MM.1S (cell line): ENCODE measurements at places on chromosomes 6 and 20.
A peak's percentile ranks its signal among the peaks of the same experiment; 100 is the strongest.

DNA sequence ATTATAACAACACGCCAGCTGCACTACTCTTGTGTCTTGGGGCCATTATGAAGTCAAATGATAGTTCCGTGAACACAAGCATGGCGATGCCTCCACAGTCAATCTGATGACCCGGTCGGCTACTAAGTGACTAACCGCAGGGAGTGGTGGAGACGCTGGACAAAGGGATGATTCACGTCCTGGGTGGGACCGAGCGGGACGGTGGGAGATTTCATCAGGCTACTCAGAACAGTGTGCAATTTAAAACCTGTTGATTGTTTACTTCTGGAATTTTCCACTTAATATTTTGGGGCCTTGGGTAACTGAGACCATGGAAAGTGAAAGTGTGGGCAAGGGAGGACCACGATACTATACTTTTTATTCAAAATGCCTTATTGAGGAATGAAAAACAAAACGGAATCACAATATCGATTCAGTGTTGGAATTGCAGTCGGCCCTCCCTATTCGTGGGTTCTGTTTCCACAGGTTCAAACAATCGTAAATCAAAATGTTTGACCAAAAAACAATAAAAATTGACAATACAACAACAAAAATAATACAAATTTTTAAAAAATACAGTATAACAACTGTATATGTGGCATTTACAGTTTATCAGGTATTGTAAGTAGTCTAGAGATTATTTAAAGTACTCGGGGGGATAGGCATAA lies 66.5 kb downstream of the MYLK4 start:
- H3K4me1 ChIP-seq = no peaks in the 10 kb centered on the region
- H3K4me3 ChIP-seq = no peak overlapping the region
- DNase-seq = no peak
- H3K27me3 ChIP-seq = no peaks in the 10 kb centered on the region
- H3K36me3 ChIP-seq = no peaks in the 10 kb centered on the region
- no peak overlapping the region for H3K27ac ChIP-seq

DNA sequence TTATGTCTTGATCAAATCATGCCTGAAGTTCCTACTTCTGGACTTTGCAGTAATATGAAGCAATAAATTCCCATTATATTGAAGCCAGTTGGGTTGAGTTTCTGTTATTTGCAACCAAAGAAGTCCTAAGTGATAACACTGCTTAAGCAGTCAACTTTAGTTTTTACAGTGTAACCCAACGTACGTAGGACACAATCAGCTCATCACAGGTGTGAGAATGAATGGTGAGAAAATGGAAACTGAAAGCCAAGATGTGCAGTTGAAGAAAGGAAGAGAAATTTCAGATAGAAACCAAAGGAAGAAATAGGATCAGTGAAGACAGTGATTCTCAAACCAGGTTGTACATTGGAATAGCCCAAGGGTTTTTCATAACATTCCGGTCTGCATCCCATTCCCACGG lies 211.4 kb upstream of the ZFP64 start:
- H3K4me1 ChIP-seq = peaks cover 28% of the 10 kb centered on the region
- no peaks in the 10 kb centered on the region; the same call in 1 of the 2 replicates for H3K27me3 ChIP-seq
- DNase-seq = peak; percentile 68
- H3K27ac ChIP-seq = no peak overlapping the region; the same call in 1 of the 2 replicates
- no peaks in the 10 kb centered on the region for H3K36me3 ChIP-seq
- peak overlapping the region; percentile 25; the same call in 1 of the 2 replicates for H3K4me3 ChIP-seq

DNA sequence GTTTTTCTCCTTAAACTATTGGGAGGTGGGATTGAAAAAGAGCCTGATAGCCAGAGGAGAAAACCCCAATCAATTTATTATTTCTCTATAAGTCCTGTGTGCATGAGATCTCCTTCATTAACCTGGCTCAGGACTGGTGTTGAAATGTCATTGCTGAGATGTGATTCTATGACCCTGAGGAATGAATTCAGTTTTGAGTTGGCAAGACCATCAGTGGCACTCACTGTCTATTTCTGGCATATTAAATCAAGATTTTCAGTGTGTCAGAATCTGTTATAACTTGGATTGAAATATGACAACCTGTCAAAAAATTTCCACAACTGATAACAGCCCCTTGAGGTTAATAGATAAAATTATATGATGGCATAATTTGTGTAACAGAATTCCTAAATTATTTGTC lies 431.1 kb downstream of the TFAP2B start:
- H3K4me3 ChIP-seq = no peak overlapping the region
- no peak for DNase-seq
- no peaks in the 10 kb centered on the region for H3K36me3 ChIP-seq
- no peaks in the 10 kb centered on the region for H3K4me1 ChIP-seq
- H3K27me3 ChIP-seq = no peaks in the 10 kb centered on the region

DNA sequence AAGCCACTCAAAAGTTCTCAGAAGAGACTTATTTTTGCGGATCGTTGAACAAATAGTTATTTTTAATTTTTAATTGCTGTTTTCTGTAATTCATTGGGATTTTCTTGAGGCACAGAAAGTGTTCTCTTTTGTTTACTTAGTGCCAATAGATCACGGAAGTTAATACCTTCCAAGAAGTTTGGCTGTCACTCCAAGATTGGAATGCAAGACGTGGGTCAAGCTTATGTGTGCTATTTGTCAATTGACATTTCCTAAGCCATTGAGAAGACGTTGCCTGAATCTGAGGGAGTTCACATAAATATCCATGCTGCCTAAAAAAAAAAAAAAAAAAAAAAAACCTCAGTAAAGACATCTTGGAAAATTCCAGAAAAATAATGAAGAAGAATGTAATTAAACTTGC lies 1071.4 kb upstream of the ADGRB3 start:
- H3K4me1 ChIP-seq = no peaks in the 10 kb centered on the region
- H3K4me3 ChIP-seq = no peak overlapping the region
- DNase-seq = no peak
- no peak overlapping the region for H3K27ac ChIP-seq

DNA sequence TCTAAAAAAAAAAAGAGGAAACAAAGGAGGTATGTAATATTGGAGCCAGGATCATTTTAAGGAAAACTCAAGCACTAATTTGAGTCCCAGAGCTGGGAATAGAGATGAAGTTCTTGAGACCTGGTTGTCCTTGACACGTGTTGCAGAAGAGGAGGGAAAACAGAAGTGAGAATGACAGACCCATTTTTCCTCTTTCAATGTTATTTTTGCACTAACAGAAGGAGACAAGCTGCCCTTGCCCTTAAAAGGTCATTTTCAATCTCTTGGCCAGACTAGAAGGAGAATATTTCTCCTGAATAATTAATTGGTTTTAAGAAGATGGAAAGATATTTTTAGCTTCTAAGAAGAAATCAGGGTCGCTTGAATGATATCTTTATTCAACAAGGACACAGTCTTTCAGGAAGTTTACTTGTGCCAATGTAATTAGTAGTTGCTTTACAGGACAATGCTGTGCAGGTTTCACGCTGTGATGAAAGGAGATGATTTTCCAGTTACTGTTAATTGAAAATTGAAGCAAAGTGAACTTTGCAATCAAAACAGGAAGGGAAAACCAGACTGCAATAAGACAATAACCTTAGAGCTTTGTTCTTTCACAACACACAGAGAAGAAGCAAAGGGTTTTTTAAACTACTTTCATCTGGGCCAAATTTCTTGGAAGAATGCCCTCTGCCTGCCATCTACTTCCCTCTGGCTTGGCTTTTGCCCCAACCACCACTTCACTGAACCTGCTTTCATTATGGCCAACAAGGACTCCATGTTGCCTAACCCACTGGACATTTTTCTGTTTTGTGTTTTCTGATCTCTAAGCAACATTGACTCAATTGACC lies 107.8 kb upstream of the SHLD1 start:
- DNase-seq = no peak
- no peaks in the 10 kb centered on the region for H3K36me3 ChIP-seq
- peaks cover 48% of the 10 kb centered on the region for H3K4me1 ChIP-seq
- no peaks in the 10 kb centered on the region for H3K27me3 ChIP-seq
- H3K4me3 ChIP-seq = no peak overlapping the region

GRCh38 chr6:15362274-15363160 lies 116.6 kb downstream of the JARID2 start:
- DNase-seq = peak; percentile 26
- peaks cover 19% of the 10 kb centered on the region for H3K4me1 ChIP-seq
- H3K4me3 ChIP-seq = no peak overlapping the region
- H3K27me3 ChIP-seq = no peaks in the 10 kb centered on the region
- no peaks in the 10 kb centered on the region for H3K36me3 ChIP-seq
- no peak overlapping the region for H3K27ac ChIP-seq

GRCh38 chr6:47679322-47679906 lies 19.0 kb upstream of the ADGRF4 start:
- no peaks in the 10 kb centered on the region for H3K27me3 ChIP-seq
- H3K4me1 ChIP-seq = no peaks in the 10 kb centered on the region
- no peaks in the 10 kb centered on the region for H3K36me3 ChIP-seq

- DNase-seq = no peak
- H3K27me3 ChIP-seq = no peaks in the 10 kb centered on the region
Observed at GRCh38 chr6:137200288-137200687, 18.9 kb downstream of the IFNGR1 start.

- H3K4me3 ChIP-seq = peak overlapping the region; percentile 19; the same call in 1 of the 2 replicates
- H3K4me1 ChIP-seq = peaks cover 13% of the 10 kb centered on the region
- no peaks in the 10 kb centered on the region for H3K27me3 ChIP-seq
- no peaks in the 10 kb centered on the region for H3K36me3 ChIP-seq
- H3K27ac ChIP-seq = peak overlapping the region; percentile 49; the same call in 1 of the 2 replicates
- DNase-seq = peak; percentile 33
Observed at GRCh38 chr6:111113336-111114086, 26.2 kb downstream of the SLC16A10 start.

GRCh38 chr20:24686156-24686555 lies 216.7 kb downstream of the SYNDIG1 start:
- no peak overlapping the region for H3K27ac ChIP-seq
- H3K36me3 ChIP-seq = no peaks in the 10 kb centered on the region
- H3K4me3 ChIP-seq = no peak overlapping the region
- no peak for DNase-seq
- no peaks in the 10 kb centered on the region for H3K27me3 ChIP-seq
- H3K4me1 ChIP-seq = no peaks in the 10 kb centered on the region

- DNase-seq = no peak
- no peaks in the 10 kb centered on the region for H3K27me3 ChIP-seq
- H3K36me3 ChIP-seq = no peaks in the 10 kb centered on the region
- no peak overlapping the region for H3K4me3 ChIP-seq
- H3K4me1 ChIP-seq = no peaks in the 10 kb centered on the region
- H3K27ac ChIP-seq = no peak overlapping the region
Observed at GRCh38 chr6:50925548-50925947, 106.9 kb downstream of the TFAP2B start.

DNA sequence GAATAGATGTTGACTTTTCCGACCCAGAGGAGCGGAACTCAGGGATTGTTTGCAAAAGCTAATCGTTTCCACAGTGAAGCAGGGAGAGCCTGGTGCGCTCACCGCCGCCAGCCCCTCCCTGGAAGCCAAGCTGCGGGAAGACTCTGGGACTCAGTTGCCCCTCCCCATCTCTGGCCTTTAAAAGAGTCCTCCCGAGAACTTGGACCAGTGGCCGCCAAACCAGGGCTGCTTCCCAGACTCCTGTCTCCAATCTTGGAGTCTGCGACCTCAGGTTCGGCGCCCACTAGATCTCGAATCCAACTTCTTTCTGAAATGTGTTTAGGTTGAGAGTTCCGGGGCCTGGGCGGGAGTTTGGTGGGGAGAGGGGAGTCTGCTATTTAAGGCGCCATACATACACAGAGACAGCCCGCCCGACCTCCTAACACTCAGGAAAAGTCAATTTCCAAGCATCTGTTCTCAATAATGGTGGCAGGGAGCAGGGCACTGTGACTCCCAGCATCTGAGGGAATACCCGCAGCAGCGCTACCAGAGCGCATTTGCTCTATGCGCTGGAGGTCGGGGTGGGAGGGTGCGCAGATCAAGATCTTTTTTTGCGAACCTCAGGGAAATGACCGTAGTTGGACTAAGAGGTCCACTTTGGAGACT lies 800 bp upstream of the GRIK2 start:
- no peaks in the 10 kb centered on the region for H3K27me3 ChIP-seq
- H3K4me1 ChIP-seq = peaks cover 3% of the 10 kb centered on the region; the same call in 1 of the 2 replicates
- no peaks in the 10 kb centered on the region for H3K36me3 ChIP-seq
- DNase-seq = no peak

DNA sequence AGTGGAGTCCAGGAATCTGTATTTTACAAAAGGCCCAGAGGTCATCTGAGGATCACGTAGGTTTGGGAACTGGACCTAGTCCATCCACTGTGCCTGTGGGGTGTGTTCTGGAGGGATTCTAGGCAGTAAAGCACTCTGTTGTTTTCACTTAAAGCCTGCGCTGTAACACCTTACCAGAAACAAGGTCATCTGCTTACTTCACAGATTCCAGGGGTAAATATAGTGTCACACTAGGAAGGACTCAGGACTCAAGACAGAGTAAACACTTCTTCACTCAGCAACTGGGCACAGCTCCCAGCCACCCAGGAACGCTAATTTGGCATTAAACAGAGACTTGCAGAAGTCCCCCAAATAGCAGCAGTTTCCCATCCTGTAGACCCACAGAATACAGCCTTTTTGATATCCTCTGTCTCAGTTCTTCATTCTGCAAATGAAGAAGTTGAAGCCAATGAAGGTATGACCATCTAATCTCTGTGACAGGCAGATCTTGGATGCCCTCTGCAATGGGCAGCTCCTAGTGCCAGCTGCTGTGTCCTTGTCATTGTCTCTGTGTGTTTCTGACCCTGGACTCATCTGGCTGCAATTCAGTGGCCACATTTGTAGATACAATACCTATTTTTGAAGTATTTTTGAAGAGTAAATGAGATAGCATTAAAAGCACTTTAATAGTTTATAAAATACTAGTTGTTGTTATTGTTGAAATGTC lies 129.1 kb downstream of the SLC24A3 start:
- no peaks in the 10 kb centered on the region for H3K4me1 ChIP-seq

GRCh38 chr20:25723975-25724374 lies 27.3 kb upstream of the ZNF337 start:
- no peaks in the 10 kb centered on the region for H3K36me3 ChIP-seq
- H3K27ac ChIP-seq = no peak overlapping the region
- no peak overlapping the region for H3K4me3 ChIP-seq
- no peaks in the 10 kb centered on the region for H3K27me3 ChIP-seq
- H3K4me1 ChIP-seq = no peaks in the 10 kb centered on the region

- no peak for DNase-seq
- H3K4me3 ChIP-seq = no peak overlapping the region
- H3K27me3 ChIP-seq = no peaks in the 10 kb centered on the region
- H3K27ac ChIP-seq = no peak overlapping the region
- H3K36me3 ChIP-seq = no peaks in the 10 kb centered on the region
- H3K4me1 ChIP-seq = no peaks in the 10 kb centered on the region
Observed at GRCh38 chr6:21201637-21202350, 391.8 kb upstream of the SOX4 start.

GRCh38 chr6:154257067-154257466 lies 99.5 kb downstream of the IPCEF1 start:
- no peak overlapping the region for H3K4me3 ChIP-seq
- H3K36me3 ChIP-seq = no peaks in the 10 kb centered on the region
- DNase-seq = no peak
- no peak overlapping the region for H3K27ac ChIP-seq
